OCI-M1 (cell line): ENCODE measurements at places on chromosomes 5 and 9.
A peak's percentile ranks its signal among the peaks of the same experiment; 100 is the strongest.

- DNase-seq, result no peak
Measured at GRCh38 chr5:150948539-150948938, 43.8 kb upstream of the ZNF300 start.

DNA sequence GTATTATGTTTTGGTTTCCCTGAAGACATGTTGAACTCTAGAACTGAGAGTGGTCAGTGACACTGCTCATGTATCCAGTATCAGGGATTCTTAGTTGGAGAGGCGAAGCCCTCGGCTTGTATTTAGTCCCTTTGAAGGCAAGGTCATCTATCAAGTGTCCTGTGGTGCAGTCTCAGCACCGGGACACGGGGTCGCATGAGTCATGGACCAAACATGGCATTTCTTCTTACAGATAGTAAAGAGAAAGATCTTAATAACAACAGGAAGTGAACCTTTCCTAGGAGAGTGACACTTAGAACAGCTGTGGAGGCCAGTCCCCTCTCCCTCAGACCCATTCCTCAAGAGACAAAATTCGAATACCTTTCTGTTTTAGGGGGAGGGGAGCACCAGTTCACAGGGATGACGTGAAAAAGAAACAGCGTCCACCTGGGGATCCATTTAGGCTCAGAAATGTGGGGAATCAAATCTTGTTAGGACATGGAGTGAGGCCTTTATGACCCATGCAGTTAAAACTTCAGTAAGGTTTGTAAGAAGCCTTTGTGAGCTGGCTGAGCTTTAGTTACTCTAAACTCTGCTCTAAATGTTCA lies 86.5 kb downstream of the ADGRV1 start:
- peak; percentile 55 for DNase-seq

DNA sequence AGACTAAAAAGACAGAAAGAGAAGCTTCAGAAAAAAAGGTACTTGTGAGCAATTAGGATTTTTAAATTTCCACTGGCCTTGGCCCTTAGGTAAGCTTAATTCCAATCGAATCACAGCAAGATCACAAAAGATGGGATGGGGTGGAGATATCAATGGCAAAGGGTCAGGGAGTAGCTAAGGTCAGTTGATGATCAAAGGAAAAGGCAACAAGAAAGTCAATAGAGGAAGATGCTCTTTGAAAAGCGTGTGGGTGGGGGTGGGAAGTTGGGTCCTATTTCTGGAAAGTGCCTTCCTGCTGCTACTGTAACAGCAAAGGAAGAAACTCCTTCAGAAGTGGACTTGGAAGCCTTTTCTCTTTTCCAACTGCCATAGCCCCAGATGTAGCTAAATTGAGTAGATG lies 7.3 kb downstream of the C1QTNF3 start:
- DNase-seq, result no peak

DNA sequence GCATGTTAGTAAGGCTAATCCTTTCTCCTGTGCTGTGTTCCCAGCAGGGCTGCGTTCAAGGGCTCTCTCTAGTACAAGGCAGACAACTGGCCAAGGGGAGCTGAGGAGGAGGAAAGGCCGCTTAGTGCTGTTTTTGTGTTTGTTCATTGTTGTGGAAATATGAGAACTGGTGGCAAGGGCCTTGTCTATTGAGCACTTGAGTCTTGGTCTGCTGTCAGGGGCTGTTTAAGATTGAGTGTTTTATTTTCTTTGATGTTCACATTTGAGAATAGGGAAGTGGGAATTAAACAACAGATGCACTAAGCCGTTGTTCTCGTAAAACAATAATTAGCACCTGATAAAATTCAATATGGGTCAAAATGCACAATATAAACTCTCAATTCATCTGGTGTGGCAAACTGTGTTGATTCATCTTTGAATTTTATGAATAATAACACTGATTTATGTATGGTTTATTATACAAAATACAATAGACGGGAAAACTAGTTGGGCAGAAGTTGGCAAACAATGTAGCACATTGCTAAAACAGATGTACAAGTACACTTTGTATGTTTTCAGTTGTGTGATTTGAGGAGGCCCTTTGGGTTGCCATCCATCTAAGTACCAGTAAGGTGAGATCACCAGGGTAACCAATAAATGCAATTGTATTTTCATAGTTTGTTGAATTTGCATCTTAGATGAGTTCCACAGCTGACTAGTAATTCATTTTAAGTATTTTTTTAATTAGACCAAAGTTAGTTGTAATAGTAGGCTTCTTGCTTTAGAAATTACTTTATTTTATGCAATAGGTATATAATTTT lies 97.6 kb upstream of the GRHPR start:
- no peak for DNase-seq

DNA sequence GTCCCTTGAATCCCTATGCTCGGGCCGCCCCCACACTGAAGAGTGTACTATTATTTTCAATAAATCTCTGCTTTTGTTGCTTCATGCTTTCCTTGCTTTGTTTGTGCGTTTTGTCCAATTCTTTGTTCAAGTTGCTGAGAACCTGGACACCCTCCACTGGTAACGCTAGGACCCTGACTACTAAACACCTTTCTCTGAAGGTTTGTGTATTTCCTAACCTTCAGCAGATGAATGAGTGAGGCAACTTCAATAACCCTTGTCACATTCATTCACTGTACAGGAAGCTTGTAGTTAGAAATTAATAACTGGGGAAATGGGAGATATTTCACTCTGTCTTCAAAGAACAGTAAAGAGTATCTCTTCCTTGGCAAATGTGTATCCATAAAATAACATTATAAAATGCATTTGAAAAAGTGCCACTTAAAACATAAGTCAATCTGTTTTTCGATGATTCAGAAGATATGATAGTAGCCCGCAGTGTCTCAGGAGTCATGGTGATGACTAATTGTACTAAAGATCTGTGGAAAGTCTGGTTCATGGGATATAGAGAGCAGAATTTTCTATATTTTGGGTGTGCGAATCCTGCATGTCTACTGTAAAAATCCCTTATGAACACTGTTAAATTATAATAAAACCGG lies 43.2 kb upstream of the ANKH start:
- no peak for DNase-seq

DNA sequence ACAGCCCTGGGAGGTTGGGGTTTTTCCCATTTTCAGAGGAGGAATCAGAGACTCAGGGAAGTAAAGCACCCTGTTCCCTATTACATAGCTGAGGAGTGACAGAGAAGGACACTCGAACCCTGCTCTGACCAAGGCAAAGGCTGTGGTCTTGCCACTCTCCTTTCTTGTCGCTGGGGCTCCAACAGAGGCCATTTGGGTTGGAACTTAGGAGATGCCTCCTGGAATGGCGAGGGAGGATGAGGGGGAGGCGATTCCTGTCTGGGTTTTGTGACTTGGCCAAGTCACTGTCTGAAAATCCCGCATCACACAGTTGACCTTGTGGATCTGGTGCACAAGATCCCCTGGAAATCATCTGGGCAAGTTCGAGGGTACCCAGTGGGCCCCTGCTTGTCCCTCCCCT lies 64.0 kb upstream of the HAND1 start:
- no peak for DNase-seq

DNA sequence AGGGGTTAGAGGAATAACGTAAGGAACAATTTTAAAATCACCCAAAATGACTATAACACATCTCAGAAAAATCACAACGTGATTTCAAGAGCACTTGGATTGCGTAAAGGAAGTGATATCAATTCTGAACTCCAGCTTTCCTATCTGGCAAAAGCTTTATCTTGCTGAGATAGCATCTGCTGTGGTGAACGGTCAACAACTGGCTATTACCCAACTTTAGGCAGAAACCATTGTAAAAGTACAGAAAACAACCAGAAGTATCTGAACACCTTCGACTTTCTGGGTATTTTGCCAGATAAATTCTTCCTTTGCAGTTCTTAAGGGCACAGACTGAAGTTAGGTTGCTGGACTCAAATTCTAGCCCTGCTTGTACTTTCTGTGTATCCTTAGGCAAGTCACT lies 9.2 kb downstream of the ABLIM3 start:
- no peak for DNase-seq

DNA sequence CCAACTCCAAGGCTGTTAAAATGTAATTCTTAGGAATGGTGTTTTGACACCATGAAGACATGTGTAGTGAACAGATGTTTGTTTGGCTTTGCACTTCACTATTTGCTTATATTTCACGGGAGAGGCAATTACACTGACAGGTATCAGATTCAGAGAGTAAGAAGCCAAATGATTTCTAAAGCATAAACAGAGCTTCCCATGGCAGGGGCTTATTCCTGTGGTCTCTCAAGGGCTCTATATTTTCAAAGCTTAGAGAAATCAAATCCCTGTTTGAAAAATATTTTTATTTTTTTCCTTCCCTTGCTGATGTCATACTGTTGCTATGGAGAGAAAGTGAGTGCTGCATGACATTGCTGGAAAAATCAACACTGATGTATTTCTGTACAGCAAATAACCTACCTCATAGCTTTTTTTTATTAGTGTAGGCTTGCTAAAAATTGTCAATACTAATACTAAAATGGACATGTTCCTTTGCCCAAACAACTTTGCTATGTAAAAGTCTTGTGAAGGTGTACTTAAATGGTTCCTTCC lies 161.4 kb downstream of the GIN1 start:
- no peak for DNase-seq

DNA sequence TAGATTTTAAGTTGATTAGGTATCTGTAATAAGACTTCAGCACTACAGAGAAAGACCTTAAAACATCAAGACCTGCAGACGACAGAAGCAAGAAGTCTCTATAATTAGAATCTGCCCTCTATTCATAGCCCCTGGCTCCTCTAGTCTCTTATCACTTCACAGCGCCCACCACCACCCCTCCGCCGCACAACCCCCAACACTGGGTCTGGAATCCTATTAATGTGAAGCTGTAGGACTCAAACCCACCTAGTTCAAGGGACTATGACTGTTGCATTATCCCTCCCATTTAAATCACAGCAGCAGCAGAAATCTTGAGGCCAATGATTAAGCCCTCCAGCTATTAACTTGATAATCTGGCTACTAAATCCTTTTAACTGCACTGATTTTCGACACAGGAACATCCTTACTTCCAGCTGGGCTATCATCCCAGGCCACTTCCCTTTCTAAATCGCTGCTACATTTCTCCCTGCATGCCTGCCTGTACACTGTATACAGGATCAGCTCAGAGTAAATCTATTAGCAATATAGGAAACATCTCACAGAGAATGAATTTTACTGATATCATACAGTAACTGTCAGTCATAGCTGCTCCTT lies 159.5 kb upstream of the GRAMD2B start:
- no peak for DNase-seq

GRCh38 chr9:115240676-115241075 lies 122.7 kb upstream of the TNC start:
- no peak for DNase-seq

DNA sequence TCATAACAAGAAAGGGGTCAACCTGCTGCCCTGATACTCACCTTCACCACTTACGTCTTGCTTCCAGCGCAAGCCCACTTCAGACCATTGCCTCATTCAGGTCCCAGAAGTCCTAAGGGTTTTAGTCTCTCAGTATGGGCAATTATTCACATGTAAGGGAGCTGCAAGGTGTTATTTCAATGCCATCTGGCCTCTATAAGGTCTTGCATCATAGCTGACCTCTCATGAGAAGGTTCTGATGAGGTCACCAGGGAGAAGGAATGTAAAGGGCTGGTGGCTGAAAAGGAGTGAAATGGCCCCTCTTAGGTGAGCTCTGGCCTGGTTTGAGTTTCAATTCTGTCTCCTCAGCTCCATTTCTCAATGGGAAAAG lies 1.5 kb upstream of the MARCHF3 start:
- peak; percentile 2 for DNase-seq

GRCh38 chr5:108093186-108093585 lies 288.7 kb downstream of the FBXL17 start:
- DNase-seq, result peak; percentile 62

DNA sequence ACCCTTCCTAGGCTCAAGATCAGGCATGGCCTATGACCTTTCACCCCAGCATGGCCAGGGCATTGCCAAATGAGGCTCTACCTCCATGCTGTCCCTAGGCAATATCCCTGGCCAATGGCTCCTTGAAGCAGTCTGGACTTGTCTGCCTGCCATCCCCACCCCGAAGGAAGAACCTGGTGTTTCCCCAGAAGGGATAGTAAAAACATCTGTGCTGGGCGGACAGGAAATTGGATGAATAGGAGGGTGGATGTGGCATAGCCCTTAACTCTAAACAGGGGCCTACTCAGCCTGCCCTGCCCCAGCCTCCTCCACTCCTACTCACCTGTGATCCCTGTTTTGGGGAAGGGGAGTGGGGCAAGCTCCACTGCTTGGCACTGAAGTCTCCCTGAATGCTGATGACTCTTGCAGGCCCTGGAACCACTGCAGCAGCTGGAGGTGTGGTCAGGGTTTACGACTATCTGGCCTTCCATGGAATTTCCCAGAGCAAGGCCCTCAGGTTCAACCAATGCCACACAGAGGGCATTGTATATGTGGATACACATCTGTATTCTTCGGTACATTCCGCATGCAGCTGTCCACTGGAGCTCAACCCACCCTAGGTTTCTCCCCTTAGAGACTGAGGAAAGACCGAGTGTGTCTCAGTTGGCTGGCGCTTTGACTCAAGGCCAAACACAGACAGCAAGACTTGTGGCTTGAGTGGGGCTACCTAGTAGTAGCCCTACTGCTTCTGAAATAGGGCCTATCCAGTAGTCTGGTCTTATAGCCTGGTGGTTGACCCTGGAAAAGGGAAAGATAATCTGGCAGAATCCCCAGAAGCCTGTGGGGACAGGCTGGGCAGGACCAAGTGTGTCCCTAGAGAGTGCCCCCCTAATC lies 6.4 kb upstream of the P4HA2 start:
- DNase-seq, result no peak

GRCh38 chr5:96851312-96852062 lies 24.8 kb upstream of the ERAP2 start:
- DNase-seq, result no peak

GRCh38 chr5:146208916-146209522 lies 5.6 kb downstream of the RBM27 start:
- no peak for DNase-seq

DNA sequence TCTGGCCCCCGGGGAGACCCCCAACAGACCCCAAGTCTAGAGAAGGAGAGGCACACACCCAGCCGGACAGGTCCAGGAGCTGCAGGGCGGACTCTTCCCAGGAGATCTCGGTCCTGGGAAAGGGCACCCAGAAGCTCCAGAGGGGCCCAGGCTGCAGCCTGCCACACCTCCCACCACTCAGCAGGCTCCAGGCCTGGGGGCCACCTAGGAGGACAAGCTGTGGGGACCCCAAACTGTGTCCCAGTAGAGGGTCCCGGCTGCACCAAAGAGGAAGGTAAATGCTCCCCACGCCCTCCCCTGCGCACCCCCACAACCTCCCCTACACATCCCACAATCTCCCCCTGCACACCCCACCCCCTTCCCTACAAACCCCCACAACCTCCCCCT lies 48.5 kb downstream of the PLEKHG4B start:
- DNase-seq, result no peak
